ENCODE measurements at places on chromosomes 7 and 10.

DNA sequence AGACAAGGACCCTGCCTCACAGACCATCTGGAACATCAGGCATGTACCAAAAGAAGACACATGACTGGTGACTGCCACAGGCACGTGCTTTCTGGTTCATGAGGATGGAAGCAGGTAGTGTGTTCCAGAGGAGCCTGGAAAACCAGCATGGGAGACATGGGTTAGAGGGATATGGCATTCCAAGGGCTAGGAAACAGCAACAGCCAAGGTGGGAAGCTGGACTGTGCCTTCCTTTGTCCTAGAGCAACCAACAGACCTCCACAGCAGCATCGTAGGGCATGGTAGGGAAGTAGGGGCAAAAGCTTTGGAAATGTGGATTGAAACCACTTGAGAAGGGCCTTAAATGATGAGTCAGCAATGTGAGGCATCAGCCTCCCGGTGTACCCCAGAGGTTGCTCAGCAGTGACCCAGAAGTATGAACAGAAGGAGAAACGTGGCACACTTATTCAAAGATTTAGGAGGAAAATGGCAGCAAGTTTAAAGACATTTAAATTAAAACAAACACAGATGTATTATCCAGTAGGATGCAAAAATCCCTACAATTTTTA lies 51.0 kb downstream of the PRLHR start:
- no peak for DNase-seq

GRCh38 chr10:118918116-118918515 lies 111.4 kb upstream of the NANOS1 start:
- no peak for DNase-seq

- DNase-seq = no peak
Observed at GRCh38 chr7:133763076-133763640, 364.0 kb upstream of the LRGUK start.

DNA sequence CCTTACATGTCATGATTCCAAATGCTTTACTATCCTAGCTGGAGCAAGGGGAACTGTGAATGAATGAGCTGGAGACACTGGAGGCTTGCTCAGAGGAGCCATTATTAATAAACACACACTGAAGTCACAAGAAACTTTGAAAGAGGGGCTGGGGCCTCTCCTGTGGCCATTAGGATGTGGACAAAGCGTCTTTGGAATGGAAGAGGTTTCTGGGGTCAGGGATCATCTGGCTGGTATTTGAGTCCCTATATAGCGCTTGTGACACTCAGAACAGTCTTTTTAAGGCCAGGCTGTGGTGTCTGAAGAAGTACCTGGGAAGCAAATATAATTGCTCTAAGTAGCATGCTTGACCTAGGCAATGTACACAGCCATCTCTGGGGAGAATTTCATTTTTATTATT lies 193.0 kb downstream of the JCAD start:
- no peak for DNase-seq

DNA sequence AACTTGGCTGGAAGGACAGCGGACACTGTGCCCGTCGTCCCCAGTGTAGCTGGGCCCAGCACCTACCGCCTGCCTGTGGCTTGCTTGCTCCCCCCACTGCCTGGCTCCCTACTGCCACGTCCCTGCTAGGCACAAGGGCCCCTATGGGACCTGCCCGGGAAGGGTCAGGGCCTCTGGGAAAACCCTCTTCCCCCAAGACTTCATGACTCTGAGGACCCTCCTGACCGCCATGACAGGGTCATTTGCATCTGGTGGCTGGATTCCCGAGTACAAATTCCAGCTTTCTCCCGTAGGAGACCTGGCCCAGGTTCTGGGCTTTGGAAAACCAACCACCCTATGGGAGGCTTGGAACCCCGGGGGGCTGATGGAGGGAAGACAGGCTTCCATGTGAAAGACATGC lies 1.4 kb upstream of the MMD2 start:
- DNase-seq = no peak

DNA sequence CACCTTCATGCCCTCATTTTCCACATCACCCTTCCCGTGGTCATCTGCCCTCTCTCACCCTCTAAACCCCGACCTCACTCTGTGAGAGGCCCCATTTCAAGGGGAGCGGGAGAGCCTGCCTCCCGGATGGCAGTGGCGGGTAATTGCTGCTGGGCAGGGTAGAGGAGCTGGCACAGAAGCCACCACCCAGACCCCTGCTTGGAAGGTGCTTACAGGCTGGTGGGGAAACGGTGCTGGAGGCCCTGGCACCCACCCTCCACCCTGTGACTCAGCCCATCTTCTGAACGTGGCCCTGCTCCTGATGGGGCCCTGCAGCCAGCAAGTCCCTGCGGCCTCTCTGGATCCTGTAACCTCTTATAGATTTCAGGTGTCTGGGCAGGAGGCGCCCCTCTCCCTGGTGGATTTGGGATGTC lies 10.6 kb upstream of the PWWP2B start:
- no peak for DNase-seq

DNA sequence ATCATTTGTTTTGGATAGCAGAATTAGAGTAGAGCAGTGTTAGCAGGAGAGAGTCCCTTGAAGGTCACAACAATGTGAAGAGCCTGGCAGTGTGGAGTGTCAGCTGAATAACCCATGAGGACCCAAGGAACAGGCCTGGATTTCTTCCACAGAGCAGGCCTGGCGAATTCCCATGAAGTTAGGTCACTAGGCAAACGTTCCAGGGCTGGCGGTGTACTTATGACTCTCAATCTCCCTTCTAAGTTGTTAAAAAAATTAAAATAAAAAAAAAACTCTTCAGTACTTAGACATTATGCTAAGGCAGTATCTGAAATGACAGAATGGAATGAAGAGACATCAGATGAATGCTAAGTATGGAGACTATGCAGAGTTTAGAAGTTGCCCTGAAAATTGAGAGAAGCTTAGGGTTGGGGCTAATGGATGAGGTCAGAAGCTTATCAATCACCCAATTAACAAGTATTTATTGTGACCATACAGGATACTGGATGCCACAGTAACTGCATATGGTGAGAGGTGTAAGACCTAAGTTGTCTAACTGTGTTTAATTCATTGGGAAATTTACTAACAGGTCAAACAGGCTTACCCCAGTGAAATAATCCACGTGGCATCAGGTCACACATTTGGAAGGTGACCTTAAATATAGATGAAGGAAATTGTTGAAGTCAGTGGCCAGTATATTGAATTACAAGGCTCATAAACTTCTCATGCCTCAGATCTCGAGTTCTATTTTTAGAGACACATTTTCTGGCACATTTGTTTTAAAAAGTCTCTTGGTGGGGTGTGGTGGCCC lies 126.2 kb upstream of the NRP1 start:
- DNase-seq = no peak
